GM12878 (cell line): ENCODE measurements at places on chromosomes 7 and 10.

GRCh38 chr10:126175641-126176262 lies 212.5 kb downstream of the ADAM12 start:
- no peaks in the 10 kb centered on the region for H3K27me3 ChIP-seq
- no peak for DNase-seq
- no peaks in the 10 kb centered on the region for H3K4me1 ChIP-seq
- H3K36me3 ChIP-seq, result no peaks in the 10 kb centered on the region
- H3K27ac ChIP-seq, result no peak overlapping the region

- no peaks in the 10 kb centered on the region for H3K36me3 ChIP-seq
- no peak overlapping the region for H3K4me3 ChIP-seq
- no peak overlapping the region for H3K27ac ChIP-seq
- no peak for DNase-seq
Measured at GRCh38 chr10:11134411-11134810, 116.7 kb downstream of the CELF2 start.

GRCh38 chr10:3786295-3787015 lies 1.4 kb upstream of the KLF6 start:
- no peaks in the 10 kb centered on the region for H3K27me3 ChIP-seq
- DNase-seq, result no peak
- H3K36me3 ChIP-seq, result peaks cover 5% of the 10 kb centered on the region
- H3K4me1 ChIP-seq, result peaks cover 12% of the 10 kb centered on the region
- H3K27ac ChIP-seq, result peak overlapping the region; percentile 96

DNA sequence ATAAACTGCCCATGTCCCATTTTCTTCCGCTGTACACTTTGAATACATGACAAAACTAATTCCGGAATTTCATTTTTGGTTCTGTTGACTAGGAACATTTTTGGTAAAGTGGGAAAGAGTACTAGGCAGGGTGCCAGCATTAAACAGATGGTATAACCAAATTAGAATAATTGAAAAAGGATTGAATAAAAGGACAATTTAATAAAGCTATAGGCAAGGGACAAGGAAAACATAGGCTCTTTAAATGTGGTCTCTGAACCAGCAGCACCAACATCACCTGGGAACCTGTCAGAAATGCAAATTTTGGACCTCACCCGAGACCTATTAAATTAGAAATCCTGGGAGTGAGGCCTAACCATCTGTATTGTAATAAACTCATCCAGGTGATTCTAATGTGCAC lies 376.9 kb downstream of the LRRTM3 start:
- H3K27me3 ChIP-seq, result no peaks in the 10 kb centered on the region
- no peak overlapping the region for H3K4me3 ChIP-seq
- H3K4me1 ChIP-seq, result no peaks in the 10 kb centered on the region
- DNase-seq, result no peak

GRCh38 chr10:11869743-11870460 lies 46.7 kb downstream of the PROSER2 start:
- H3K36me3 ChIP-seq, result no peaks in the 10 kb centered on the region
- no peak for DNase-seq
- H3K4me1 ChIP-seq, result peaks cover 4% of the 10 kb centered on the region
- H3K27ac ChIP-seq, result no peak overlapping the region

GRCh38 chr7:20385126-20385525 lies 54.4 kb downstream of the ITGB8 start:
- no peaks in the 10 kb centered on the region for H3K27me3 ChIP-seq
- H3K36me3 ChIP-seq, result no peaks in the 10 kb centered on the region
- no peaks in the 10 kb centered on the region for H3K4me1 ChIP-seq
- no peak for DNase-seq

- no peaks in the 10 kb centered on the region for H3K4me1 ChIP-seq
- no peak overlapping the region for H3K4me3 ChIP-seq
- H3K27ac ChIP-seq, result no peak overlapping the region
- no peaks in the 10 kb centered on the region for H3K36me3 ChIP-seq
Measured at GRCh38 chr10:17607603-17608332, 9.4 kb downstream of the HACD1 start.

- no peaks in the 10 kb centered on the region for H3K4me1 ChIP-seq
- H3K36me3 ChIP-seq, result no peaks in the 10 kb centered on the region
- no peaks in the 10 kb centered on the region for H3K27me3 ChIP-seq
- no peak for DNase-seq
- no peak overlapping the region for H3K4me3 ChIP-seq
- H3K27ac ChIP-seq, result no peak overlapping the region
Measured at GRCh38 chr7:21550076-21550475, 7.2 kb downstream of the DNAH11 start.

DNA sequence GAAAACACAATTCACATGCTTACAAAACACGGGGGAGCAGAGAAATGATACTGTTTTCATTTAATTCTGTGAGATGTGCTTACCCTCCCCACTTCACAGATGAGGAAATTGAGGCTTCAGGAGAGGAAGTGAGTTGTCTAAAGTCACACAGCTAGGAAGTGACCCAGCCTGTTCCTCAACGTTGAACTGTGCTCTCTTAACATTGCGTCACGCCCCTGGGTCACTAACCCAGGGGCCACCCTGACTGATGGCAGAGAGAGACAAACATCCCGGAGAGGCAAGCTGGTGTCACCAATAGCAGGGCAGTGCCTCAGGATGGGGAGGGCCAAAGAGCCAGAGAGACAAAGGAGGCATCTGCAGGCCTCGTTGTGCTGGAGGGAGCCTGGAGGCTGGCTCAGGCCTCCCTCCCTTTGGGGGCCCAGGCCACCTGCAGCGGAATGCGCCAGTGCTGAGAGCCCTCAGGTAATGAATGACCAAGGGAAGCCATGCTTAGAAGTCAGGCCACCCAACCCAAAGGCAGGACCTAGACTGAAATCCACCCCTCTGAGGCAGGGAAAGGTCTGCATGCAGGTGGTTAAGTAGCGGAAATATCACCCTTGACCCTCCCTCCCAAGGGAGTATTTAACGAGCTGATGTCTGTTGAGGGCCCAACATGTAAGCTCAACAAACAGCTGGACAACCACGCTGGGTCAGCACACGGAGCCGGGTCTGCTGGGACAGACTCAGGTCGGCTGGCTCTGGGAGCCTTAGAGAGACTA lies 81.3 kb downstream of the C10orf105 start:
- peaks cover 3% of the 10 kb centered on the region for H3K4me1 ChIP-seq
- H3K27me3 ChIP-seq, result no peaks in the 10 kb centered on the region
- no peak overlapping the region for H3K4me3 ChIP-seq
- H3K27ac ChIP-seq, result no peak overlapping the region

DNA sequence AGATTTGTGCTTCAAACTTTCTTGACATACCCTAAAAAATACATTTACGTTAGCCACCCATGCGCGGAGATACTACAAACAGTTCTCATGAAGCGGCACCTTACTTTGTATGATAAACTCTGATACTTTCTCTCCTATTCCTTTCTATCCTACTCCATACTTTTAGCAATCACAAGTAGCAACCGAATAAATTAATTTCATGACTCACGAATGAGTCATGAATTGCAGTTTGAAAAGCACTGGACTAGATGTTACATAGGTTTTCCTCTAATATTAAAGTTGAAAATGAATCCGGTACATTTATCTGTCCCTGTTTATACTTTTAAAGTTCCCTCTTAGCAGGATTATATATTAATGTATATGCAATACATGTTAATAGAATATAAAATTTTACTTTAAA lies 67.6 kb downstream of the CUBN start:
- H3K4me3 ChIP-seq, result no peak overlapping the region
- H3K27ac ChIP-seq, result no peak overlapping the region
- no peaks in the 10 kb centered on the region for H3K4me1 ChIP-seq
- DNase-seq, result no peak
- H3K27me3 ChIP-seq, result no peaks in the 10 kb centered on the region
- H3K36me3 ChIP-seq, result no peaks in the 10 kb centered on the region

GRCh38 chr10:90665905-90666662 lies 191.8 kb downstream of the HTR7 start:
- no peak overlapping the region for H3K27ac ChIP-seq
- H3K4me3 ChIP-seq, result no peak overlapping the region
- H3K27me3 ChIP-seq, result no peaks in the 10 kb centered on the region
- DNase-seq, result no peak
- no peaks in the 10 kb centered on the region for H3K4me1 ChIP-seq

DNA sequence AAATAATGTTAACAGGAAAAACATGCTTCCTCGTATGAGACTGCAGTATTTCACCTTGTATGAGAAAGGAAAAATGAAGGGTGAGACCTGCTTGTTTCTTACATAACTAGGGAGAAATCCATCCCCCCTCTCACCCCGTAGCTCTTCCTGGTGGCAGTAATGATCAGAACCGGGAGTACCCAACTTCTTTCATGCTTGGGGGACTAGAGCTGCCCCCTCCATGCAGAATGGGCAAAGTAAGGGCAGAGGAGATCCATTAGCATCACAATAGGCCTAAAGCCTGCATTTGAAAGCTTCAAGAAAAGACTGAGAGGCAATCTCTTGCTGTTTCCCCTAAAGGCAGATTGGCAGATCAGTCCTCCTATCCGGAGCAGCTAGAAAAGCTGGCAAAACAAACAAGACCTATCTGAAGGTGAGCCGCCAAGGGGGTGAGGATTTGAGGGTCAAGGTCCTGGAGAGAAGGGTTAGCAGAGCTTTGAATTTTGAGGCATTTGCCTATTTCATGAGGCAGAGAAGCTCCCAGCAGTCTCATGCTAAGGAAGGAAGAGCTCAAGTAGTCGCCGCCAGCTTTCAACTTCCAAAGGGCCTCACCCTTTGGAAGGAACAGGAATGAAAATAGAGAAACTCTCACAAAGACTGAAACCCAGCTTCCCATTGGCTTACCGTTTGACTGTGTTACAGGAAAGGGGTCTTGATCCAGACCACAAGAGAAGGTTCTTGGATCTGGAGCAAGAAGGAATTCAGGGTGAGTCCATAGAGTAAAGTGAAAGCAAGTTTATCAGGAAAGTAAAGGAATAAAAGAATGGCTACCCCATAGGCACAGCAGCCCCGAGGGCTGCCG lies 36.2 kb downstream of the BAG3 start:
- no peaks in the 10 kb centered on the region for H3K4me1 ChIP-seq
- no peak for DNase-seq
- no peak overlapping the region for H3K27ac ChIP-seq
- H3K27me3 ChIP-seq, result no peaks in the 10 kb centered on the region

DNA sequence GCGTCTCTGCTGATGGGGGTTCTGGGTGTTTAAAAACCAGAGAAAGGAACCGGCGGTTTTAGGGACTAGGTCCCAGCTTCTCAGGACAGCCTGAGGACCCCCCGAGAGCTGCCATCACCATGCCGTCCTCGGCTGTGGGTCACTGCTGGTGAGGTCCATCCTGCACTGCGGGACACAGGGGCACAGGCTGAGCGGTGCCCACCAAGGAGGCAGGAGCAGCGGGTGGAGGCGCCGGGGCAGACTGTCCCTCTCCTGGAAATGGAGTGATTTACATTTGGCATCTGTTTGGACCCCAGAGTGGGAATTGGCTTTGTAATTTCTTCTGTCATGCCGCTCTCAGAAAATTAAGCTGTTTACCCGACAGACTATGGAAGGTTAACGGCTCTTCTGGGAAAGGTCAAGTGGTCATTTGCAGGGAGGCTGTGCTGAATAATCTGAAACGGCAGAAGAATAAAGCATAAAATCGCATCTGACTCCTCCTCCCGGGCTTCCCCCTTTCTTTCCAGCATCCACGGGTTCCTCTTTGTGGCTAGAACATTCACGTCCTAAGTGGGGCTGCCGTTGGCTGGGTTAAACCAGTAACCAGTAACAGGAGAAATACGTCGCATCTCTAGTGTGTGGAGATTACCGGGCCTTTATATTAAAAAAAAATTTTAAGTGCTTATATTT lies 31.7 kb downstream of the LHPP start:
- no peaks in the 10 kb centered on the region for H3K36me3 ChIP-seq
- H3K4me1 ChIP-seq, result no peaks in the 10 kb centered on the region; the same call in 1 of the 2 replicates
- no peaks in the 10 kb centered on the region for H3K27me3 ChIP-seq
- no peak for DNase-seq

- no peaks in the 10 kb centered on the region for H3K27me3 ChIP-seq
- DNase-seq, result no peak
- H3K4me1 ChIP-seq, result no peaks in the 10 kb centered on the region
- no peak overlapping the region for H3K27ac ChIP-seq
- no peak overlapping the region for H3K4me3 ChIP-seq
Measured at GRCh38 chr7:135905355-135905754, 71.8 kb downstream of the MTPN start.

GRCh38 chr10:62732841-62733653 lies 71.5 kb upstream of the ADO start:
- no peaks in the 10 kb centered on the region for H3K36me3 ChIP-seq
- H3K27ac ChIP-seq, result peak overlapping the region; percentile 93
- H3K4me1 ChIP-seq, result peaks cover 50% of the 10 kb centered on the region
- peak; percentile 94 for DNase-seq

GRCh38 chr10:119602241-119603095 lies 5.7 kb upstream of the TIAL1 start:
- DNase-seq, result no peak
- H3K27ac ChIP-seq, result no peak overlapping the region
- no peaks in the 10 kb centered on the region for H3K27me3 ChIP-seq
- H3K4me1 ChIP-seq, result peaks cover 7% of the 10 kb centered on the region; the same call in 1 of the 2 replicates
- no peak overlapping the region for H3K4me3 ChIP-seq

DNA sequence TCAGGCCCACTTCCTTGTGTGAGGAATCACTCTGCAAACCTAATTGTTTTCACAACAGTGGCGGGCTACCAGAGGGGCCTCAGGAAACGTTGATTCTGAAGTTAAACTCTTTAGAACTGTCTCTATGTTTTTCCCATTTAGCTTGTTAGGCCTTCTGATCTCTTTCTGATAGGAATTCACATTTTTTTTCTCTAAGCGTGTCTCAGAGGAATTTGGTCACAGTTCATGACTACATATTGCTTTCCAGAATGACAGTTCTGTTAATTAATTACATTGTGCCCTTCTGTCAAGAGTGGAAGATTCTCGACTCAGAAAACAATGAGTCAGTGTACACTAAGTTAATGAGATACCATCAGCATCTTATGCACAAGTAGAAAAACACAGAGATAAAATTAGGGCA lies 469.2 kb upstream of the C7orf33 start:
- H3K4me3 ChIP-seq, result no peak overlapping the region
- no peak overlapping the region for H3K27ac ChIP-seq
- H3K4me1 ChIP-seq, result no peaks in the 10 kb centered on the region
- no peaks in the 10 kb centered on the region for H3K27me3 ChIP-seq
